ENCODE measurements at places on chromosomes 3 and 15. TPM values are rescaled to one million over a fixed set of nuclear protein-coding genes. Genes with fewer than 3 reads are reported as not detected.
A peak's percentile ranks its signal among the peaks of the same experiment; 100 is the strongest.

DNA sequence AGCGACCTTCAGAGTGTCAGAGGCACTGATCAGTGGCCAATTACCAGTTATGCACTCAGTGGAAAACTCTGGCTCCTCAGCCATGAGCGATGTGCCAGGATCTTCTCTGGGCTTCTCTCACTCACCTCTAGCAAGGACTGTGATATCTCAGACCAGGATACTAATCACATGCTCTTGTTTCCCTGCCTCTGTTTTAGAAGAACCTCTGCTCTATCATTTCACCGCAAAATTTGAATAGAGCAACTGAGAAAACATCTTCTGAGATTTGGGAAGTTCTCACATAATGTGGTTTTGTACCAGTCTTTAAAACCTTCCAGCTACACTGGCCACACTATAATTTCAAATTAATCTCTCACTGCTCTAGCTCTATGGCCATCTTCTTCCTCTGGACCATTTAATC is 325.8 kb upstream of the FRG2C start:
- DNase-seq, result no peak
- peaks cover 1% of the 10 kb centered on the region for H3K4me1 ChIP-seq
- no peaks in the 10 kb centered on the region for H3K36me3 ChIP-seq
- H3K27me3 ChIP-seq, result peaks cover 9% of the 10 kb centered on the region

GRCh38 chr3:37852771-37853170 is 8.9 kb upstream of the CTDSPL start:
- no peak overlapping the region for H3K27ac ChIP-seq
- no peak overlapping the region for H3K4me3 ChIP-seq
- peaks cover 7% of the 10 kb centered on the region for H3K36me3 ChIP-seq
- H3K27me3 ChIP-seq, result no peaks in the 10 kb centered on the region
- DNase-seq, result no peak

DNA sequence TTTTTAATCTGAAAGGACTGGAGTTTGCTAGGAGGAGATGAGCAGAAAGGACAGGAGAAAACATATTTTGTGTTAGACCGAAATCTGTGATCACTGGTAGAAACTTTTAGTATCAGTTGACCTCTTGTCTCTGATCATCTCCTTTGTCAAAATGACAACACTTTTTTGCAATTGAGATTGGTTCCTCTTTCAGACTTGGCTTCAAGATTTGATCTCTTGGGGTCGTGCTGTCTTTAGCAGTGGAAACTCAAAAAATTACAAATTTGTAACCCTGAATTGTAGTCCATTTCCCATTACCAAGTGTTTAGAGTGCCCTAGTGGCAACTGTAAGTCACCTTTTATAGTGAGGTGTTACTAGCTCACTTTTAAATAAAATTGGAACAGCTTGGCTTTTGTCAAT is 107.4 kb downstream of the KLHL25 start:
- peaks cover 2% of the 10 kb centered on the region for H3K4me1 ChIP-seq
- no peak overlapping the region for H3K27ac ChIP-seq
- no peak overlapping the region for H3K4me3 ChIP-seq
- DNase-seq, result no peak
- peaks cover 11% of the 10 kb centered on the region for H3K36me3 ChIP-seq

- H3K27ac ChIP-seq, result no peak overlapping the region
- no peaks in the 10 kb centered on the region for H3K27me3 ChIP-seq
- peaks cover 2% of the 10 kb centered on the region for H3K36me3 ChIP-seq
- peaks cover 7% of the 10 kb centered on the region for H3K4me1 ChIP-seq
Observed at GRCh38 chr3:64408770-64409169, 183.5 kb upstream of the PRICKLE2 start.

DNA sequence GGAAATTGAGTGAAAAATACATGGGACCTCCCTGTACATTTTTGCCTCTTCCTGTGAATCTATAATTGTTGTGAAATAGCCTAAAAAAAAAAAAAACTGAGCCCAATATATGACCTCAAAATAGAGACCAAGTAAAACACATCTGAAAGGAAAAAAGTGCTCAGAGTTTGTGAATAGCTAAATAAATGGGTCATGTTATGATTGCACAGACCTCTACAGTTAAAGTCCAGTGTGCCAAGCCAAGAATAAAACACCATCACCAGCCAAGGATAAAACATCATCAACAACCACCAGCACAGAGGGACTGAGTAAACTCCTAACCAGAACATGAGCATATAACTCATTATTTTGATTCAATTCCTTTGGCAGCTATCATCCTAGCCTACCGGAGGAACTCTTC is 115.6 kb upstream of the AGTR1 start:
- H3K4me1 ChIP-seq, result no peaks in the 10 kb centered on the region
- no peak overlapping the region for H3K27ac ChIP-seq
- no peaks in the 10 kb centered on the region for H3K27me3 ChIP-seq
- no peak overlapping the region for H3K4me3 ChIP-seq
- no peaks in the 10 kb centered on the region for H3K36me3 ChIP-seq
- no peak for DNase-seq

Gene PPARG
- 11.5 TPM for polyA plus RNA-seq

- no peaks in the 10 kb centered on the region for H3K27me3 ChIP-seq
- peaks cover 14% of the 10 kb centered on the region for H3K4me1 ChIP-seq
- H3K27ac ChIP-seq, result no peak overlapping the region
- no peaks in the 10 kb centered on the region for H3K36me3 ChIP-seq
- DNase-seq, result peak; percentile 62
Observed at GRCh38 chr3:172518929-172519640, 4.1 kb downstream of the TNFSF10 start.

- no peak overlapping the region for H3K4me3 ChIP-seq
- no peaks in the 10 kb centered on the region for H3K27me3 ChIP-seq
- no peaks in the 10 kb centered on the region for H3K36me3 ChIP-seq
- peaks cover 12% of the 10 kb centered on the region for H3K4me1 ChIP-seq
- H3K27ac ChIP-seq, result no peak overlapping the region
Observed at GRCh38 chr3:15272426-15273196, 59.8 kb downstream of the SH3BP5 start.
